ENCODE measurements at places on chromosomes 5 and 9.

DNA sequence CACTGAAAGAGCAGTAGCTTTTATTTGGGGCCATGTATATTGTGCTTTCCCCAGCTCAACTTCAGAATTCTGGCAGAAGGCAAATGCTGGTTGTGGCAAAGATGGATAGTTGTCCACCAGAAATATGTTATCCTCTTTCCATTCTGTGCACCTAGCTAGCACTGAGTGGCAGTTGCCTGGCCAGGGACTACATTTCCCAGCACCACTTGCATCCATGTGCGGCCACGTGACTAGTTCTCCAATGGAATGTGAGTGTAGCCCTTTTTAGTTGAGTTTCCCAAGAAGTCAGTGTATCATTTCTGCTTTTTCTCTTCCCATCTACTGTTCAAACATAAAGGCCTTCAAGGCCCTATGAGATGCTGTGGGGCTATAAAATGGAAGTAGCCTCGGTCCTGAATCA is 354.0 kb upstream of the CLINT1 start:
- no peak for DNase-seq

GRCh38 chr5:378976-379742 is 57.6 kb downstream of the AHRR start:
- no peak for DNase-seq

DNA sequence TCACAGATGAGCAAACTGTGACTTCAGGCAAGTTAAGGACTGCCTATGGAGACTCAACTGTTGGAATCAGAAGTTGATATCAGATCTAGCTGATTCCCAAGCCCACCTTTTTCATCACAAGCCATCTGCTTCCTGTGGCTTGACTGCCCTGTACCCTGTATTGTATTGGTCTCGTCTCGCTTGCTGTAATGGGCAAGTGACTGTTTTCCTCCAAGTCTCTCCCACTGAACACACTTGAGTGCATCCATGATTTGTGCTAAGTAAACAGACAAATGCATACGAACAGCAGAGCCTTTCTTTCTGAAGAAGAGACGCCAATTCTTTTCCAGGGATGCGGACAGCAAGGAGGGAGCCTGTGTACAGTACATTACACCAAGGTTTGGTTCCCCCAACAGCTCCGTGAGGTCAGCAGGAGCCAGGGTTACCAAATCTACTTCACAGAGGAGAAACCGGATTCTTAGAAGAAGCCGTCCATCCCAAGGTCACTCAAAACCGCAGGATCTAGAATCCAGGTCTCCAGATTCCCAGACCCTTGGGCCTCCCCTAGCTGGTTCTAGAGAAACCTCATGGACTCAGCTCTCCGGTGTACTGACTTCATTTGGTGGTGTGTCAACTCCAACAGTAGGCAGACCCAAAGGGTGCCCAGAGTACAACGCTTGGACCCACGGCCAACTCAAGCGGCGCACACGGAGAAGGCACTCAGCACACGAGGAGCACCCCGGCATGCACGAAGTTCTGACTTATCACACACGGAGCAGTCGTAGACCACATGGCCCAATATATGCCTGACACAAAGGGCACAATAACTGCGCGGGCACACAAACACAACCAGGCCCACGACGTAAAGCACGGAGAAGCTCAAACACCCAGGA is 1.1 kb downstream of the BAG1 start:
- no peak for DNase-seq

DNA sequence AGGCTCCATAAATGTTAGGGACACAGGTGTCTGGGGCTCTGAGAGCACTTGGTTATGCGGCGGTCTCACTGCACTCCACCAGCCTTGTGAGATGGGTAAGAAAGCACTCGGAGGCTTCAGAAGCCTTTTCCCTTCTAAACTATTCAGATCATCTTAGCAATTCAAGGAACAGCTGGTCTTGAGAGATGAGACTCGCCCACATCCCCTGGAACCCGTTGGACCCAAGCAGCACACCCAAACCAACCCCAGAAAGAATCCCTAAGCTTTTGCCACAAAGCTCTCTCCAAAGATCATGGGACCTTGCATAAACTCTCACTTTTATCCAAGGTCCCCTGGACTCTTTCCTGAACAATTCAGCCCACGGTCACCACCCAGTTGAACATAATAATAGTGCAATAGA is 90.2 kb downstream of the RAPGEF1 start:
- DNase-seq = no peak
